ENCODE measurements at places on chromosomes 5 and 9.

DNA sequence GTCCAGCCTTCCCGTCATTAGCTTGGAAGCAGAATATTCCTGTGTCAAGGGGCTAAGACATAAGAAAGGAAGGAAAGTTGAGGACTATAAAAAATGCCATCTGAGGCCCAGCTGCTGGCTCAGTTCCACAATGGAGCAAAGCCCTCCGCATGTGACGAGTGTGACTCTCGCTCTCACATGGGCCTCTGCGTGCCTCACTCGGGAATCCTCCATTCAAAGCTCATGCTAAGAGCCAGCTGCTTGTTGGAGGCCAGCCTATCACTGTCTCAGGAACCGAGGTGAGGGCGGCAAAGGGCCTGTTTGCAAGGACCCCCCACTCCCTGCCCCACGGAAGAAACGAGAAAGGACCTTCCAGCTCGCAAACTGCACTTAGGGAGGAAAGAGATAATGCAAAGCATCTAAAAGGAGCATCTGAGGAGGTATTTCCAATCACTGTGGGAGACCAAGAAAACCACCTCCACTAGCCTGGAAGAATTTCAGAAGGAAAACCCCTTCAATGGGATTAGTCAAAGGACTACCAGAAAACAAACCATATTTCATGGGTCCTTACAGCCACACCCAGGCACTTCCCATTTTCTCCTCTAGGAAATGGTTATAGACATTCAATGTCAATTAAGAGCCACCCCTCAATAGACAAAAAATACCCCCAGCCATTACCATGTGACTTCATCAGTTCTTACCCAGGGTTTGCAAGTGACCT, 95.3 kb downstream of the PRRT1B start:
- DNase-seq, result no peak

DNA sequence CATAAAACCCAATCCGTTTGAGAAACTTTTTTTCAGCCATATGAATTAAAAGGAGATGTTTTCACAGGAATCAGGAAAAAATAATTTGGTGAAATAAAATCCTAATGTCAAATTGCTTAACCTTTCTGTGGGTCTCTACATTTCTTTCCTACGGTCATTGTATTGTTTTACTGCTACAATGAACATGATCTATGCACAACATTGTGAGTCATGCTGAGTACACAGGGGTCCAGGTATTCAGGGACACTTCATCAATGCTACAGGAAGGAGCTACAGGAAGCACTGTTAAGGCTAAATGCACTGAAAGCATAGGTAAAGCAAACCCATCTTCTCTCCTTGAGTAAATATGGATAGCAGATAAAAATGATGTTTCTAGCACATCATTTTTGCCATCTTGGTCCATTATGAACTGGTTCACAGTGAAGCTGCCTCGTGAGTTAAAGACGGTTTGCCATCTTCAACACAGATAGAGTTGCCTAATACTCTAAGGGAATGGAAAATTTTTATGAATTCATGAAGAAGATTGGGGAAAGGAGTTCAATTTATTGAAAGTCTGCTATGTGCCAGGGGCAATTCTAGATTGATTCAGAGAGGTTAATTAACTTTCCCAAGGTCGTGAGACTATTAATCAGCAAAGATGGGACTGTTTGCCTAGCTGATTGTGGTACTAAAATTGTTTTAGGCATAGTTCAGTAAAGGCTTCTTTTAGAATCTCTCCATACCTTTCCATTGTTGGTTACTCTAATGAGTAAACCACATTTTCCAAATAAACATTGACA, 85.5 kb downstream of the DIRAS2 start:
- no peak for DNase-seq

DNA sequence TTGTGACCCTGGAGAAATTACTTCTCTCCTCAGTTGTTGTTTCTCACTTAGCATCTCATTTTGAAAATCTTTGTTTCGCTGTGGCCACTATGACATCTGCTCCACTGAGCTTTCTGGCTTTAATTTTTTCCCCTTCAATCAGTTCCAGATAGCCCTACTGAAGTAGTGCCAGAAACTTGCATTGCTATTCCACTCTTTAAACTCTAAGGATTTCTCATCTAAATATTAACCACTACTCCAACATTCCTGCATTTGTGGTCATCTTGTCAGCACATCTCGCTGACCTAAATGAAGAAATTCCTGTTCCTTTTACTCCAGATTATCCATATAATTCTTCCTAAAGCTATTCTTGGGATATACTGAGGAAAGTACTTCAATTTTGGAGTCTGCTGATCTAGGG, 15.3 kb upstream of the NOL6 start:
- no peak for DNase-seq

DNA sequence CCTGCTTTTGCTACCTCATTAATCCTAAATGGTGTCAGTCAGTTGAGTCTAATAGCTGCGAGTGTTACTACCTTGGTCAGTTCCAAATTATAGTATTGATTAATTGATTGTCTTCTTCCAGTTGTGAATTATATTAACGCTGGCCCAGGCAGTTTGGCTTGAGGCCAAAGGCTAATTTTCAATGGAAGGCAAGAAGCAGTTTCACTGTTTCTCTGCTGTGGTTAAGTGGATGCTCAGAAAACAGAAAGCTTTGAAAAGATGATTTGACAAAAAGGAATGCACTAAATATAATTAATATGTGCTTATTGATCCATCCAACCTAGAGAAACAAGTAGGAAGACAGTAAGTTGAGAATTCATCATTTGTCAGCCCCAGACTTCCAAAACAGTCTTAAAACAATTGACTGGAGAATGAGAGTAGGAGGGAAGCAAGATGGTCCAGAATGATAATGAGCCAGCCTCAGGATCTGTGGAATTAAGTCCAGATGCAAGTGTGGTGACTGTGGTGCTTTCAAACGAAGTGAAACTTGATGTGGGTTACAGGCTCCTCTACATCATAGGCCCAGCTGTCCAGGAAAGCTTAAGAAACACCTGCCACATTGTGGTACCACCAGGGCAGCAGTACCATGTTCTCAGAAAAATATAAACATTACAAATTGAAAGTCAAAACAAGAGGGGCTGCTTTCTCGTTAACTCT, 1371.0 kb upstream of the DMAC1 start:
- no peak for DNase-seq

- no peak for DNase-seq
Measured at GRCh38 chr9:108972626-108973209, 38.5 kb downstream of the ABITRAM start.

DNA sequence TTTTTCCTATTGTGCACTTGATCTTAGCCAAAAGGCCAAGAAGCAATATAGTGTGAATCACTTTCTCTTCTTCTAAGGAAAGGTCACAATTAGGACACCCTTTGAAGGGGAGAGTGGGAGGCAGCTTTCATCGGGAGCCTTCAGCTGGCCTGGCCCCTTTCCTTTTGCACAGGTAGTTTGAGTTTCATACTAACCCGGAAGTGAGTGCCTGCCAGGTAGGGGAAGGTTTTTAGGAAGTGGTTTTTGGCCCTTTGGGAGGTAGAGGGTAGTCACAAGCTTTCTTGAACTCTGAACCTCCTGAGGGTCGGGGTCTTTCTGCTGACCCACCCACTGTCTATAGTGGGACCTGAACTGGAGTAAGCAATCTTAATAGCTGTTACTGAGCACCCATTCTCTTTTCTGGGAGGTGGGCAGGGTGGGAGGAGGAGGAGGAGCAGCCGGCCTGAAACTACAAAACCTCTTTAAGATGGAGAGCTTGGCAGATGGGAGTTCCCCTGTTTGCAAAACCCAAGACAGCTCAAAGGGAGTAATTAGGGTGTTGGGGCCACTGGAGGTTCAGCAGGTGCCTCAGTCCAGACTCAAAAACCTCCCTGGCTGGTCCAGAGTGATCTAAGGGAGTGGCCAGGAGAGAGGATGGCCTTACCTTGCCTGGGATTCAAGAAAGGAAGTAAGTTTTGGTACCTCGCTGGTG, 6.0 kb downstream of the LARP1 start:
- no peak for DNase-seq

- DNase-seq, result no peak
Measured at GRCh38 chr5:67730917-67731474, 484.6 kb upstream of the PIK3R1 start.

- no peak for DNase-seq
Measured at GRCh38 chr9:120944434-120944843, 17.8 kb upstream of the TRAF1 start.

- DNase-seq, result no peak
Measured at GRCh38 chr5:168348084-168348414, 56.6 kb downstream of the WWC1 start.

DNA sequence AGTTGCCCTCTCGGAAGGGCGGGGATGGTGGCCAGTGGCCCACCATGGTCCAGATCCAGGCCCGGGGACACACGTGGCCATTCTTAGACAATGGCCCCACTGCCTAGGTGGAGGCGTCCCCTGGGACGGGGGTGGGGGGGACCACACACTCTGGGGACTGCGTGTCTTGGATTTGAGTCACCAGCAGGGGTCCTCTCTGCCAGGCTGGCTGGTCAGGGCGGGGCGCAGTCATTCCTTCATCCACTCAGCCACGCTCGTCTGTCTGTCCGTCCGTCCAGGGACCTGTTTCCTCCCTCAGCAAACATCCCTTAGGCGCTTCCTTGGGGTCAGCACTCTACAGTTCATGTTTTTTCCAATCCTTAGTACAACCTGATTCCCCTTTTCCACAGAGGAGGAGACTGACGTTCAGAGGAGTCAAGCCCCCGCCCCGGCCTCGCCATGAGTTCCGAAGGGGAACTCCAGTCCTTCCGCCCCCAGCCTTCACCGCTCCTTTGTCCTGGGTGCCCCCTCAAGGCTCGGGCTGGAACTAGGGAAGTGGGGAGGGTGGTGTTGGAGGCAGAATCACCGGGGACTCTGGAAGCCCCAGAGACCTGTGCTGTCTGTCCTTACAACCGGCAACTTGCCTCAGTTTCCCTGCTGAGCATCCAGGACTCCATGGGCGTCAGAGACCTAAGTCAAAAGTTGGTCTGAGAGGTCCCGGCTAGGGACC, 276.6 kb upstream of the MVB12B start:
- DNase-seq, result no peak

GRCh38 chr5:74482990-74483389, 157.5 kb downstream of the ENC1 start:
- DNase-seq, result no peak

- DNase-seq, result no peak
Measured at GRCh38 chr5:74544811-74545210, 95.7 kb downstream of the ENC1 start.

- no peak for DNase-seq
Measured at GRCh38 chr9:80437825-80438224, 866.1 kb downstream of the TLE4 start.

DNA sequence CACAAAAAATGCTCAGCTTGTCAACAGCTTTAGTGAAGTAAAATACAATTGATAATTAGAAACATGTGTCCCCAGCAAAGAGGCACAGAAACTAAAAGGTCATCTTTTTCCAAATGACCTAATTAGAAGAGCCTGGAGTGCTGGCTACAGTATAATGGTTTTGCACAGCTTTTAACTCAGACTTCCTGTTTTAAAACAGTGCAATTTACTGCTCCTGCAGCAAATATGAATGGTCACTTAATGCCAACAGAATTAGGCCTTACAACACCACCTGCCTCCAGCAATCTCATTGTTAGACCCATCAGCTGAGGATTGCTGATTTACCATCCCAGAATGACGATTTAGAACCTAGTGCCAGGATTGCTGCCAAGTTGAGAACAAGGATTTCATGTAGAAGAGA, 239.3 kb downstream of the CETN3 start:
- DNase-seq, result no peak

GRCh38 chr5:134877159-134877558, 3.0 kb downstream of the TXNDC15 start:
- no peak for DNase-seq

GRCh38 chr9:116868201-116868600, 181.1 kb downstream of the TRIM32 start:
- no peak for DNase-seq

DNA sequence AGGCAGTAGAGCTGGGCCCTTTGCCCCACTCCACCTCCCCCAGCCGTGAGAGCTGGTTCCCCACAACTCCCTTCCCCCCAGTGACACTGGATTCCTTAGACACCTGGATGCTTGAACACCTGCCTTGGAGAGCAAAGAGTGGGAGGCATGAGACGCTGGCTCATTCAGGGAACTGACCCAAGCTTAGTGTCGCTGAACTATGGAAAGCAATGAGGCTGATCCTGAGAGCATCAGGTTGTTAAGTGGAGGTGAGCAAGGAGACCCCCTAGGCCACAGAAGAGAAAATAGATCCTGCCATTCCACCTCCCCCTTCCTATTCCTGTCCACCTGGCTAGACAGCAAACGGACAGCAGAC, 2.0 kb downstream of the CCL19 start:
- DNase-seq, result no peak

- no peak for DNase-seq
Measured at GRCh38 chr5:59126016-59126707, 543.3 kb downstream of the RAB3C start.

DNA sequence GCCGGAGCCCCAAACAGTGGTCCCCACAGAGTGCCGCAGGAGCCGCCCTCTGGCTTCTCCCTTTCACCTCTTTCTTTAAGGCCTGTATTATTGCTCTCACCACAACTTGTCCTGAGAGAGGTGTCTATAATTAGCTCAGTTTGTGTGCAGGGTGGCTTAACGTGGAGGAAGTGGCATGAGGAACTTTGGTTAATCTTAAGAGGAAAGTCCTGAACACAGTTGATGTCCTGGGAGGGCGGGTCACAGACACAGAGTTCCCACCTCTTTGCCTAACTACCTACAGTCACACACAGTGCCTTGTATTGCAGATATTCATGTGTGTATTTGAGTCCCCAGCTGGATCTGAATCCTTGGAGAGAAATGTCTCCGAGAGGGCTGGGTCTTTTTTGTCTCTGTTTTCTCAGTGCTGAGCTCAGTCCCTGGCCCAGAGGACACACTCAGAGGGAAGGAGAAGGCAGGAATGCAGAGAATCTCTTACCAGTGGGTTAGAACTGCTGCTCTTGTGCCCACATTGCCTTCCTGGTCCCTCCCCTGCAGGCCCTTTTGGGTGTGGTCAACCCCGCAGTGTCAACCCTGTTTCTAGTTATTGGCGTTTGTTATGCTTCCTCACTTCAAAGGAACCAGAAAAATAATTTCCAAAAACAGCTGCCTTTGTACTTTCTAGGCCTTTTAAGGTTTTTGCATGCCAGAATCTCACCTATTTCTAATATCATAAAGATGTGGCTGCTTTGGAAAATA, 392.5 kb downstream of the KDM4C start:
- no peak for DNase-seq

DNA sequence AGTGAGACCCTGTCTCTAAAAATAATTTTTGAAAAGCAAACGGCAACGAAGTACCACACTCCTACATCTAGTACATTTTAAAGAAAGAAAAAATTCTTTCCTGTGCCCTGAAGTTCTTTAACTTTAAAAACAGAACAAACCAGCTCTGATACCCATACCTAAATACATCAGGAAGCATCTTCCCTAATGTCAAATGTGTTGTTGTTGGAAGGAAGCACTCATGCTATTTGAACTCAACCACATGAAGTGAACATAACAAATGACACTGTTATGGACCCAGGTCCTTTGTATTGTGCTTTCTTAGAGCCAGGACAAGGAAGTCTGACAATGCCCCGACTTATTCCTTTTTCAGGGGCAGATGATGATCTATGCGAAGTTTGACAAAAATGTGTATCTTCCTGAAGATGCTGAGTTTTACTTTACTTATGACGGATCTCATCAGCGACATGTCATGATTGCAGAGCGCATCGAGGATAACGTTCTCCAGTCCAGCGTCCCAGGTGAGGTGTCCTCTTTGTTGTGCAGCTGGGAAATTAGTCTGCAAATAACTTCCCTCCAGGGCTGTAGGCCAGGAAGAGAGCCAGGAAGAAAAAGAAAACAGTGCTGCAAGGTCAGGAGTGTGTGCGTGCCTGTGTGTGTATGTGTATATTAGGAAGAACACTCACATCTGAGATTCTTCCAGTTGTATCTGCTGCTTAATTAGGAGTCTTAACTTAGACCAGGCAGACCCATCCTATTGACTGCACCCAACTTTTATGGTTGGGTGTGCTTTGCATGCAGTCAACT, 123.7 kb downstream of the ARHGEF28 start:
- no peak for DNase-seq
